ENCODE measurements at places on chromosomes 3 and 15.

GRCh38 chr15:37098468-37099318 lies 1.7 kb downstream of the MEIS2 start:
- no peak for ATAC-seq

DNA sequence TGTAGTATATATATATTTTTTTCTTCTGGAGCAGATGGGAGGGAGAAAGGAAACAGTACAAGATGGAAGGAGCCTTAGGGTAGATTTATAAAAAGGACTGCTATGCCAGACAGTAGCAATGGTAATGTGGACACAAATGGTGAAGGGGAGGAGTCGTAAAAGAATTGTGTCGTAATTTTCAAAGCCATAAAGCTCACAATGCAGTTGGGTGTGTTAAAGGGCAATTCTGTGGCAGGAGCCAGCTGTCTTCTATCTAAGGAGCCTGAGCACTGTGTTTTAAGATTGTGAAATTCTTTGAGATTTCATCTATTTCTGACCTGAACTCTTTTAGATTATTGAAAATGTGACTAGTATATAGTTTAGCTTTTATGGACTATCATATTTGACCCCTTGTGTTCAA lies 58.9 kb downstream of the CNOT10 start:
- no peak for ATAC-seq

DNA sequence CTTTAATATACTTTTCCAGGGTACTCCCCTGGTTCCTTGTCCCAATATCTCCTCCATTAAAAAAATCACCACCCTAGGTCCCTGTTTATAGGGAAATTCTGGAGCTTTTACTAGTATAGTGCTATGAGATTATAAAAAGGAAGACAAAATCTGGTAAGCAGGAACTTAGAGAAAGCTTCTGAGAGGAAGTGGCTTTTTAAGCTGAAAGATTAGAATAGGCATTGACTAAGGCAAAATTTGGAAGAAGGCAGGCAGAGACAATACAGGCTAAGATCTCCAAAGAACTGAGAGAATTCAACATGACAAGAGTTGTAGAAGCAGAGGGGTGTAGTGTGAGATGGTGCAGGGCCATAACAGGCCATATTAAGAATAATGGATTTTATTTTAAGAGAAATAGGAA lies 25.8 kb downstream of the SGO1 start:
- ATAC-seq = no peak

- ATAC-seq = no peak
These were observed 5.1 kb downstream of the MECOM start for GRCh38 chr3:169658311-169658931.

DNA sequence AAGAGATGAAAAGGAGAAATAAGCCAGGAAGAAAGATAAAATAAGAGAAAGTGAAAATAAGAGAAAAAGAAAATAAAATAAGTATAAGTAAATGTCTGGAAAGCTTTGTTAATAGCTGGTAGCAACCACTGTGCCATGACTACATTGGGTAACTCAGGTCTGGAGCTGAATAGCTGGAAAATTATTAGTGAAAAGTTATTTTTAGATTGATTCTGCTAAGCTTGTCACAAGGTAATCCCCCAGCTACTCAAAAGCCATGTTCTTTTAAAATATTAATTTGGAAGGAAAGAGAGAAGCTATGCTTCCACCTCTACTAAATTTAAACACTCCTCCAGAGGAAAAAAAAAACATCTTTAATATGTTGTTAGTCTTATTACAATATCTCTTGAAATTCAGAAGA lies 104.8 kb upstream of the THSD4 start:
- no peak for ATAC-seq
